CMK (cell line): ENCODE measurements at places on chromosomes 7 and 10.

DNA sequence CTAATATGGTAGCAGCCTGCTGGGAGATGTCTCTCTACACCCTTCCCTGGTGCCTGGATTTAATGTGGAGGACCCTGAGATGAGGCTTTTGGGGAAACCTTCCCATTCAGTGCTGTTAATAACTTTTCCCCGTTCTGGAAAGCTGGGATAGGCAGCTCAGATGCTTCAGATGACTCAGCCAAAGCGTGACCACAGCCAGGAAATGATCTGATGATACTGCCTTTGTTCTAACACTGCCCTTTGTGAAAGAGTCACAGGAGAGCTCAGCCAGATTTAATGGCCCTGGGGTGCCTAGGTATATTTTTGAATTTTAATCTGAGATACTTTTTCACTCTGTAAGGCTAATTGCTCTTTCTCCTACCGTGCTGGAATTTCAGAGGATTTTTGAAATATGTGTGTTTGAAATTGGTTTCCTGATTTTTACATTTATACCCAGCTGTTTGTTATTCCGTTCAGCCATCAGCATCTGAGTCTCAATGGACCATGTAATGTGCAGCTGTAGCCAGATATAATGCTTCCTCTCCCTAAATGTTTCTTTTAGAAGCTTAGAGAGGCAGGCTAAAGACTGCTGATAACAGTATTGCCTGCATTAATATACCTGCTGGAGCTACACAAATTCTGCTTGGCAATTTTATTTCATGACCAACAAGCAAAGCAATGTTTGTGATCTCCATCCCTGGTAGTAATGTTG is 17.8 kb downstream of the CELF2 start:
- DNase-seq: no peak

GRCh38 chr10:48905311-48905710 is 34.3 kb downstream of the LRRC18 start:
- DNase-seq: no peak

DNA sequence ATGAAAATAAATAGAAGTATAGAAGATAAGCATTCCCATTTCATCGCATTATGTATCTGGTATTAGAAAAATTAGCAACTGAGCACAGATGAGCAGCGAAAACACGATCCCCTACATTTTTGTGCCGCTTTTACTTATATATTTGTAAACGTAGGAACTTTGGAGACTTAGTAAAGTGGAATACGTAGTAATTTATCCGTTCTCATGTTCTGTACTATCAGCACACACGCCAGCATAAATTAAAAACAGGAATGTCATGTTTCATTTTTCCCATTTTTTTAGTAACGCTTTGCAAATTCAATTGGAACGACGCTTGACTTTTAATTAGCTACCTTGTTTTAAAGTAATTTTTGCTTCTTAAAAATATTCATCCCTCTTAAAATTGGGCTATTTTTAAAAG is 2.4 kb downstream of the ZNRF2 start:
- DNase-seq: no peak

- DNase-seq: no peak
These were observed 139.4 kb upstream of the PHYHIPL start for GRCh38 chr10:59037018-59037389.

DNA sequence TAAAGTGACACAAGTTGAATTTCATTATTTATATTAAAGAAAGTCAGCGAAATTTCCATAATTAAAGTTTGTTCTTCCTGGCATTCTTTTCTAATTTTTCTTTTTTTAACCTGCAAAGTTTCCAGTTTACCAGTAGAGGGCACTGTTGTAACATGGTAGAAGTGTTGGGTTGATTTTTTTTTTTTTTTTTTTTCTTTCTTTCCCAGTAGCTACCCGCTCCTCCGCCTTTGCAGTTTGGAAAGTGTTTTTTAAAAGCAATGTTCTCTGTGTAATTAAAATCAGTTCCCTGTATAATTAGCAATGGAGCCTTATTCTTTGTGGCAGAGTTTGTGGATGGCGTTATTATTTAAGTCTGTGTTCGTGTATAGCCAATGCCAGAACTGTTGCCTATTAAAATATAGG is 53.7 kb downstream of the TAF3 start:
- no peak for DNase-seq

DNA sequence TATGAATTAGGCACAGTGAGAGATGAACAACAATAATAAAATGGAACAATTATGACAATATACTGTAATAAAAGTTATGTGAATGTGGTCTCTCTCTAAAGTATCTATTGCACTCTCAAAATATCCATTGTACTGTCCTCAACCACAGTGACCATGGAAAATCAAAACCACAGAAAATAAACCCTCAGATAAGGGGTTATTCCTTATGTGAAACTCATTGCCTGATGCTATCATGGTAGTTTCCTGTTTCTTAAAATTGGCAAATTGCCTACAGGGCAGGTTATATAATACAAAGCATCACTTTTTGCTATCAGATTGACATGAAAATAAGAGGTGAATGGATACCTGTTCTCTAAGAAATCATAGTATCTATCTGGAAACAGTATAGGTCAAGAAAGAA is 3.8 kb downstream of the MCM10 start:
- no peak for DNase-seq

DNA sequence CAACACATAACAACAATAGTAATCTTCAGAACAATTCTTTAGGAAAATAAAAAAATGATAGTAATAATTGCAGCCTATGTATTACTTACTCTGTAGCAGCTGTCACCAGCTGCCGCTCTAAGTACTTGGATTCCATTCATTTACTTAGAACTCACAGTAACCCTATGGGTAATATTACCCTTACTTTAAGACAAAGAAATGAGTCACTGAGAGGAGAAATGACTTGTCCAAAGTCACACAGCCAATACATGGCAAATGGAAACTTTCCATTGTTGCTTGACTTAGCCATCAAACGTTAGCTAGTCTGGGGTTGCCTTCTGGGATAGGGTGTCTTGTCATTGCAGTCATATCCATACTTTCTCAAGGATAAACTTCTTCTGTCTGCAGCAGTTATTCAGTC is 3.6 kb downstream of the CCNY start:
- no peak for DNase-seq

- DNase-seq: no peak
These were observed 5.4 kb downstream of the WDR86 start for GRCh38 chr7:151404216-151405011.

DNA sequence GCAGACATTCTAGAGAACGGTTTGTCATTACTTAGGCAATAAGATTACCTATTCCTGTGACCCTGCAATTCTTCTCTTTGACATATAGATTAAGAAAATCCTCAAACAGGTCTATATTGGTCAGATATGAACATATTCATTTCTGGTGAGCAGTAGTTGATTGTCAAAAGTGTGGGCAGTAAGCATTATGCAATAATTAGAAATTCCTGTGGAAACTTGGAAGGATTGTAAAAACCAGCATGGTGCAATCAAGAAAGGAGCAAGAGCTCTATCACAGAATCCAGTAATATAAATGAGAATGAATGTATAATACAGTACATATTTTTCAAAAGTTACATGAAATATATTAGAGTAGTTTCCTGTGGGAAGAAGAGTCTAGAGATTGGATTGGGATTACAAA is 406.5 kb downstream of the SUGCT start:
- no peak for DNase-seq

- DNase-seq: no peak
These were observed 66.9 kb downstream of the CDHR3 start for GRCh38 chr7:106029941-106030340.

DNA sequence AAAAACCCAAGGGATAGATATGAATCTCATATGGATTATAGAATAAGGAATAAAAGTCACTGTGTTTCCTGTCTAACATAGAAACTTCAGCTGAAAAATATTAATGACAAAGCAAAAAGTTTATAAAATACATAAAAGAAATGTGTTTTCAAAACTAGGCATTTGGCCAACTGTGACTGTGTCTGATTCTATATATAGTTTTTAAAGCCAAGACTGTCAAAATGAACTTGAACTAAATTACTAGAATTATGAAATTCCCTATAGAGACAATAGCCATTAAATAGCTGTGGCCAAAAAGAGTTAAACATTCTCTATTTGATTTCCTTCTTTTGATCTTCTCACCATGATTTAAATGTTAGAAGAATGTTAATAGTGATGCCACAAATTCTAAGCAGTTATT is 311.2 kb upstream of the SEMA3D start:
- no peak for DNase-seq

GRCh38 chr10:44715136-44715535 is 196.0 kb upstream of the TMEM72 start:
- no peak for DNase-seq

- no peak for DNase-seq
These were observed 17.1 kb upstream of the ING3 start for GRCh38 chr7:120933475-120933874.

DNA sequence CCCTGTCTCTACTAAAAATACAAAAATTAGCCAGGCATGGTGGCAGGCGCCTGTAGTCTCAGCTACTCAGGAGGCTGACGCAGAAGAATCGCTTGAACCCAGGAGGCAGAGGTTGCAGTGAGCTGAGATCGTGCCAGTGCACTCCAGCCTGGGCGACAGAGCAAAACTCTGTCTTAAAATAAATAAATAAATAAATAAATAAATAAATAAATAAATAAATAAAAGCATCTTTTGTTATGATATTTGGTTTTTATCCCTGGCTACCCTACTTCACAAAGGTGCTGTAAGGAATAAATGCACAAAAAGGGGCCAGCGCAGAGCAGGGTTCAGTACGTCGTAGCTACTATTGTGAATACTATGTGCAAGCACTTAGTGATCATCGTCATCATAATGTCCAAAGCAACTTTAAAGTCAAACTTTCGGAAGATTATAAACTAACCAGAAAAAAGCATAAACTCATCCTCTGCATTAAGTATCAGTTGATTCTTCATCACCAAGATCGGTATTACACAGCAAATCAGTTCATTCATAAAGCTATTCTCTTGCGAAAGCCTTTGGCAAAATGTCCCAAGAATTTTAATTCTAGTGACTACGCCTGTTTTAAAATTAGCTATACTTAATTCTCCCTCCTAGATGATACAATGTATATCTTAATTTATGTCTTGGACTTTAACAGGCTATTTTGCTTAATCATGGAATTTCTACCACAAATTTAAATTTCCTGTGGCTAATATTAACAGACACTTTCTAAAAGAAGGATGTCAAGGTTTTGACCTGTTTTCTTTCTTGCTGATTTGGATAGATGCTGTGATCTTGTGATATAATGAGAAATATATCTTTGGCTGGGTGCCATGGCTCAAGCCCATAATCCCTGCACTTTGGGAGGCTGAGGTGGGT is 7.6 kb upstream of the NFE2L3 start:
- no peak for DNase-seq
